ENCODE measurements at places on chromosomes 5 and 9. TPM values are rescaled to one million over a fixed set of nuclear protein-coding genes. Genes with fewer than 3 reads are reported as not detected.

DNA sequence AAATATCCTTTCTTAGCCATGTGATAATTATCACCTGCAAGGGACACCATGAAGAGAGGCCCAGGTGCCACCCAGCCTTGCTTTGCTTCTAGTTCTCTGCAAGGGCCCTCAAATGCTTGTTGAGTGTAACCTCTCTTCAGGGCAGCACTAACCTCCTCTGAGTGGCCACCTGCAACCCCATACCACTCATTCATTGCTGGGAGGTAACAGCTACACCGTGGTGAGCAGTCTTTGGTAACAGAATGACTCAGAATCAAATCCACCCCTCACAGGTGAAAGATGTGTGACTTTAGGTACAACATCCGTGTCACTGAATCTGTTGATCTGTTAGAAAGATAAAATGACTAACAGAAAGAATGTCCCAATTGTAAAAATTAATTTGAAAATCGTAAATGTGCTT, 365.1 kb upstream of the TRPC7 start:
- no peak for DNase-seq

DNA sequence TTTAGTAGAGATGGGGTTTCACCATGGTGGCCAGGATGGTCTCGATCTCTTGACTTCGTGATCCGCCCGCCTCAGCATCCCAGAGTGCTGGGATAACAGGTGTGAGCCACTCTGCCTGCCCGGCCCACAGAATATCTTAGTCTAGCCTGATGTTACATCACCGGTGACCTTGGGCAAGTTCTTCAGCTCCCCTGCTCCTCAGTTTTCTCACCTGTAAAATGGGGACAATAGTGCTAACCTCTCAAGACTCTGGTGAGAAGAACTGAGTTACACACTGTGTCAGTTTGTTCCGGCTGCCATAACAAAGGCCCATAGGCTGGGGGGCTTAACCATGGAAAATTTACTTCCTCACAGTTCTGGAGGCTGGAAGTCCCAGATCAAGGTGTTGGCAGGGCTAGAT, 12.5 kb upstream of the HABP4 start:
- no peak for DNase-seq

DNA sequence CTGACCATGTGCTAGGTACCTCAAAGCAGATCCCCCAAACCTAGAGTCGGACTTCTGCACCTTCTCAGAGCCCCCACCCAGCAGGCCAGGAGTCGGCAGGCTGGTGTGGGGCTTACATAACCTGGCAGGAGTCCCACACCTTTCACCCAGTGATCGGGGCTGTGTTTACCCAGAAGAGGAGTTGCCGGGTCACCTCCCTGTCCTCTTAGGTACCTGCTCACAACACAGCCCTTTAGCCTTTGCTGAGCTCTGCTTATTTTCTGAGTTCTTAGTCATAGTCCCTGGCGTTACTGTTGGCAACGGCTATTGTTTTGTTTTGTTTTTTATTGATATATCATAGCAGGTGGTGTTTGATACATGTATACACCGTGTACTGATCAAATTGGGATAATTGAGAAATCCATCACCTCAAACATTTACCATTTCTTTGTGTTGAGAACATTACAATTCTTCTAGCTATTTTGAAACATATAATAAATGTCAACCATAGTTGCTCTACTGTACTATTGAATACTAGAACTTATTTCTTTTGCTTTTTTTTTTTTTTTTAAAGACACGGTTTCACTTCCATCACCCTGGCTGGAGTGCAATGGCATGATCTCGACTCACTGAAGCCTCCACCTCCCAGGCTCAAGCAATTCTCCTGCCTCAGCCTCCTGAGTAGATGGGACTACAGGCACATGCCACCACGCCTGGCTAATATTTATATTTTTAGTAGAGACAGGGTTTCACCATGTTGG, 10.4 kb upstream of the EEIG1 start:
- DNase-seq: no peak

DNA sequence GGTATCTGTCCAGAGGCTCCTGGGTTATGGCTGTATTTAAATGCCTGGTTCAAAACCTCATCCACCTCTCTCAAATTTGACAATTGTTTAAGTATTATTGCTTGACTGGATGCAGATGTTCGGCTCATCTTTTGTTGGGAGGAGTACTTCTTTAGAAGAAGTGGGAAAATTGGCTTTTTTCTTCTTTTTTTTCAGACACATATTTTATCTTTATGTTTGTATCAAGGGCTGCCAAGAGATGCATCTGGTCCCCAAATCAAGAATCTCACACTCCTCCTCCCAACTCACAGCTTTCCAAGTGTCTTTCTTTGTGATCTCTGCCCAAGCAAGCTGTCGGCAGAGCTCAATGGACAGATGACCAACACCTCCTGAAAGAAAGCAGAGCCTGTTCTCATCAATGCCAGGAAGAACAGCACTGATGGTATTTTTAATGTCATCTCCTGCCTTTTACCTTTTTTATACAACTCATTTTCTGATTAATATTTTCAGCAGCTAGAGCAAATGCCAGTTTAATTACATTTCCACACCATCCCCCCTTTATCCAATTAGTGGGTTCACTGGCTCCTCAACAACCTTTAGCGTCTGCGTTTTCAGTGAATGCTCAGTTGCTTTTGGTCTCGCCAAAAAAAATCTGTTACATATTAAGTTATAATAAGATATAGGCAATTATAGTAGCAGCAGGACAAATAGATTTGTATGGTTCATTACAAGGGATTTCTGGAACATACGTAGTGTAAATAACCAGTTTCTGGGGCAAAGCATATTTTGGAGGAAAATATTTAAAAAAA, 110.3 kb upstream of the SLIT3 start:
- no peak for DNase-seq

Gene TRMT10B
- 2.9 TPM for total RNA-seq

All from left ventricle myocardium superior (tissue), 1 donor.